Adipocyte (in vitro differentiated cells): ENCODE measurements at places on chromosomes 7 and 10.

DNA sequence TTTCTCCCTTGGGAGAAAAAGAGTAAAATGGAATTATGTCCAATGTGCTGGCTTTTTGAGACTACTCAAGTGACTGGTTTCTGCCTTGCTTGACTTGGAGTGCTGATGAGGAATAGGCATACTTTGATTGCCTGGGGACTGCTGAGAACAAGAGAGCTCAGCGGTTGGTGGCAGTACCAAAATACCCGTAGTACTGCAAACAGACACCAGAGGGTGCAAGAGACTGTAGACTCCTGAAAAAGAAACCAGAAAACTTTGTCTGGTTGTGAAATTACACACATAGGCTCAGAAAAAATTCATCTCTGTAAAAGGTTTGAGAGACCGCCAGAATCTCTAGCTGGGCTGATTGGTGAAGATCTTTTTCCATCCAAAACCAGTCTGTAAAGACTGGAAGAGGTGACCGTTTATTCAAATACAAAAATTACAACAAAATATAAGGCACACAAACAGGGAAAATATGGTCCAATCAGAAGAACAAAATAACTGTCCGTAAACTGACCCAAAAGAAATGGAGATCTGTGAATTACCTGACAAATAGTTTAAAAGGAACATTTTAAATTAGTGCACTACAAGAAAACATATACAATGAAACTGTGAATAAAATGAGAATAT is 18.5 kb downstream of the BICC1 start:
- DNase-seq, result peak; percentile 79

DNA sequence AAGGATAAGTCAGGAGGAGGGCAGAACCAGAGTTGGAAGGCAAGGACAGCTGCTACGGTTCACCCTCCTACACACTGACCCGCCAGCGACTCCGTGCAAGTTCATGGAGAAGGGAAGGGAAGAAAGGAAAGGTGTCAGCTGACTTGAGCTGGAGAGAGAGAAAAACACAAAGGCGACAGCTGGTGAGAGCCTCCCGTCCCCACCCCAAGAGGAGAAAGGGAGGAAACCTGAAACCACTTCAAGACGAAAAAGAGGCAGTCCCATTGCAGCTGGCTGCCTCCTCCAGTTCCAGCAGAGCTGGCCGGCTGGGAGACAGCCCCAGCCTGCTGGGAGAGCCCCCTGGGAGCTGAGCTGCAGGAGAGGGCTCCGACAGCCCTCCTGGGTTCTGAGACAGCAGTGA is 75.2 kb downstream of the PARD3 start:
- DNase-seq, result peak; percentile 87

- no peak for DNase-seq
Measured at GRCh38 chr7:36871355-36871738, 147.1 kb upstream of the AOAH start.

GRCh38 chr10:14407567-14407966 is 76.8 kb upstream of the FRMD4A start:
- no peak for DNase-seq

- peak; percentile 74 for DNase-seq
Measured at GRCh38 chr7:87218796-87219544, 562 bp downstream of the TMEM243 start.

DNA sequence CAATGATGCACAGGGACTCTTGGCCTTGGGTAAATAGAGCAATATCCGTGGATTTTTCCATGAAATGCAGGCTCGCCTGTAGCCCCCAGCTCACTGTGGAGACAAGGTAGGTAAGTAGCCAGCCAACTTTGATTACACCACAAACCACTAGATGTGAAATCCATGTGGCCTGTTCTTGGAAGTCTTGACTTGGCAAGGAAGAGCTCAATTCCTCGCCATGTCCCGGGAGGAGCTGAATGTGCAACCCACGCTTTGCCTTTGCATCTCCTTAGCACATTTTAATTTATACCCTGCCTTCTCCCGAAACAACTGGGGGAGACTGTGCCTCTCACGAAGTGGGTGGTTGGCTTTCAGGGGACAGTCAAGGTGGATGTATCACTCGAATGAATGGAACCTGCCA is 347.7 kb upstream of the MKI67 start:
- no peak for DNase-seq

DNA sequence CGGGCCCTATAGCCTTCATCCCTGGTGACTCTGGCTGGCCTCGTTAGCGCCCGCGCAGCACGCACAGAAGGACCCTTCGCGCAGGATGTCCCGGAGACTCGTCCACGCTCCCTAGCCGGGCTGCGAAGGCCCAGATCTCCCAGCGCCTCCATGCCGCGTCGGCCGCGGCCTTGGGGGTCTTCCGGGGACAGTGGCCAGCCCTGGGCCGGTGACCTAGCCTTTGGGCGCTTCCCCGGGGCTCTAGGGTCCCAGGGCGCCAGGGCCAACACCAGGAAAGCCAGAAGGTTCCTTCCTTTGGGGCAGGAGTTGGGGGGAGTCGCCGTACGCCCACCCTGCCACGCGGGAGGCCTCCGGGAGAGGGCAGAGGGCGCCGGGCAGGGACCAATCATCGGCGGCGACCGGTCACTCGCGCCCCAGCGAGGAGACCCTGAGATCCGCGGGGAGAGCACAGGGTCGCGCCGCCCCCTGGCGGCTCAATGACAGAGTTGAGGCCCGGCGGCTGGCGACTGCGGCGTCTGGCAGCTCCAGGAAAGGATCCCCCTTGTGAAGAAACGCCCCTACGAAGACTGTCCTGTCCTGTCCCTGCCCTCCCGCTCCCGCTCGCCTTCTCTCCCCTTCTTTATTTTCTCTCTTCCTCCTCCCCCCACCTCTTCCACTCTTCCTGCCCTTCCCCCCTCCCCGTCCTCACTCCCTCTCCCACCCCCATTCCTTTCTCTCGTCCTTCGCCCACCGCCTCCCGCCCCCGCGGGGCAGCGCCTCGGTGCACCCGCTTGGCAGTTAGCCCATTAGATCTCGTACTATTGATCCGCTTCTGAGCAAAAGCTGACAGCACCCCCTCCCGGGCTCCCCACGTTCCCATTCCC is 62.3 kb upstream of the LBX1 start:
- peak; percentile 52 for DNase-seq

GRCh38 chr10:117596706-117597105 is 54.2 kb downstream of the EMX2 start:
- no peak for DNase-seq

DNA sequence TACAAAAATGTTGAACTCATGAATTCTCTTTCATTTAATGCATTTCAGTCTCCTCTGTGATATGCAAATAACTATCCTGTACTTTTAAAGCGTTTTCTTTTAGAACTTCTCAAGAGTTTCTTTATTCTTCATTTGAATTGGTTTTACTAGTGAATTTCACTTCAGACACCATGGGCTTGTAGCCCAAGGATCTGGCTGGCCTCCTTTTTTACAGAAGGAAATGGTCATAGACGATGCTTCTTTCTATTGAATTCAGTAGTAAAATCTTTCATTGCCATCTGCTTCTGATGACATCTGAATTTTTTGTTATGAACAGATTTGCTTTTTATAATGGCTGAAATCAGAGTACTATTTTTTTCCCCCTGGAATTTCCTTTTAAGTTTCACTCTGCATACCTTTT is 135.2 kb upstream of the ETV1 start:
- no peak for DNase-seq

DNA sequence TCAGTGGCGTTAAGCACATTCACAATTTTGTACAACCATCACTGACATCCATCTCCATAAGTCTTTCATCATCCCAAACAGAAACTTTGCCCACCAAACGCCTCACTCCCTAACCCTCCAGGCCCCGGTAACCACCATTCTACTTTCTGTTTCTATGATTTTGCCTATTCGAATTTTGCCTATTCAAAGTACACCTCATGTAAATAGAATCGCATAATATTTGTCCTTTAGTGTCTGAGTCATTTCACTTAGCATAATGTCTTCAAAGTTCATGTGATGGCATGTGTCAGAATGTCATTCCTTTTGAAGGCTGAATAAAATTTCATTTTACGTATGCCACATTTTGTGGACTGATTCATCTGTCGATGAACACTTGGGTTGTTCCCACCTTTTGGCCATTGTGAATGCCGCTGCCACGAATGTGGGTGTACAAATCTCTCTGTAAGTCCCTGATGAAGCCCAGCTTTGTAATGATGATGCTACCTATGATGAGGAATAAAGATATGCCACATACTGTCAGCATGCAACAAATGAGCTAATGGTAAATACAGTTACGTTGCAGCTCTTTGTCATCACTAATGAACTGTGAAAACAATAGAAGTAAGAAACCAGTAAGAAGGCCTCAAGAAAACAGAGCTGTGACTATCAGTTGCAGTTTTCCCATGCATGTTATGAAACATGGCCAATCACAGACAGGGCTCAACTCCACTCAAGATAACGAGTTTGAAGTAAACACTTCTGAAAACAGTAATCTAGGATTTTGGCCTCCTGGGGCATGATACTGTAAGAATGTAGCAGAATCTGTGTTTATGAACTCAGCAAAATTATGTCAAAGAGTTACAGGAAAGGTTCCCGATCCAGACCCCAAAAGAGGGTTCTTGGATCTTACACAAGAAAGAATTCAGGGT is 120.0 kb downstream of the ADAM12 start:
- DNase-seq, result no peak

- no peak for DNase-seq
Measured at GRCh38 chr10:94308866-94309265, 53.9 kb downstream of the NOC3L start.

- no peak for DNase-seq
Measured at GRCh38 chr7:70554646-70555045, 577.3 kb upstream of the GALNT17 start.

- no peak for DNase-seq
Measured at GRCh38 chr7:126727930-126728391, 524.8 kb downstream of the GRM8 start.

GRCh38 chr10:63769367-63769766 is 248.2 kb downstream of the REEP3 start:
- DNase-seq, result no peak

DNA sequence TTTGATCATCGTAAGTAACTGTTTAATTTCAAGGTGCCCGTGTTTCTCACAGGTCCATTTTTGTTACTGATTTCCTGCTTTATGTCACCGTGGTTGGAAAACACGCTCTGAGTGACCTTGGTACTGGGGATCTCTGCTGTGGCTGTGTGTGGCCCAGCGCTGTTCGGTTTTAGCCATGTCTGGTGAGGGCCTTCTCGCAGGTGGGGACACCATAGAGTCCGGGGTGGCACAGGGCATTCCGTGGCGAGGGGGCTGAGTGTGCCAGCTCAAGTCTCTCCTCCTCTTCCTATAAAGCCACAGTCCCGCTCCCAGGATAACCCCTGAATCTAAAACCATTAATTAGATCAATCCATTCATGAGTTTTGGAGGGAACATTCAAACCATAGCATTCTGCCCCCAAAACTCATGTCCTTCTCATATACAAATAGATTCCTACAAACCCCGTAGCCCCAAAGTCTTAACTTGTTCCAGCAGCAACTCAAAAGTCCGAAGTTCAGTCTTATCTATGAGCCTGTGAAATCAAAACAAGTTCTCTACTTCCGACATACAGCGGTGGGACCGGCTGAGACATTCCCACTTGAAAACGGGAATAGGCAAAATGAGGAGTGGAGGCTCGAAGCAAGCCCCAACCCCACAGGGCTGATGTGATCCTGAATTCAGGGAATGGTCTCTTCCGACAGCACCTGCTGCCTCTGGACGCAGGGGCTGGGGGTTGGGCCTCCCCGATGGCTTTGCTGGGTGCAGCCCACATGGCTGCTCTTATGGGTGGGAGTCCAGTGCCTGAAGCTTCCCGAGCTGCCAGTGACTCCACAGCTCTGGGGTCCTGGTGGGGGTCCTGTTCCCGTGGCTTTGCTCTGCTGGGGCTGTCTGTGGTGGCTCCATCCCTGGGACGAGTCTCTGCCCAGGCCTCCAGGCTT is 55.0 kb upstream of the NKX6-2 start:
- DNase-seq, result no peak

- DNase-seq, result no peak
Measured at GRCh38 chr7:116075351-116076145, 45.0 kb upstream of the TFEC start.

DNA sequence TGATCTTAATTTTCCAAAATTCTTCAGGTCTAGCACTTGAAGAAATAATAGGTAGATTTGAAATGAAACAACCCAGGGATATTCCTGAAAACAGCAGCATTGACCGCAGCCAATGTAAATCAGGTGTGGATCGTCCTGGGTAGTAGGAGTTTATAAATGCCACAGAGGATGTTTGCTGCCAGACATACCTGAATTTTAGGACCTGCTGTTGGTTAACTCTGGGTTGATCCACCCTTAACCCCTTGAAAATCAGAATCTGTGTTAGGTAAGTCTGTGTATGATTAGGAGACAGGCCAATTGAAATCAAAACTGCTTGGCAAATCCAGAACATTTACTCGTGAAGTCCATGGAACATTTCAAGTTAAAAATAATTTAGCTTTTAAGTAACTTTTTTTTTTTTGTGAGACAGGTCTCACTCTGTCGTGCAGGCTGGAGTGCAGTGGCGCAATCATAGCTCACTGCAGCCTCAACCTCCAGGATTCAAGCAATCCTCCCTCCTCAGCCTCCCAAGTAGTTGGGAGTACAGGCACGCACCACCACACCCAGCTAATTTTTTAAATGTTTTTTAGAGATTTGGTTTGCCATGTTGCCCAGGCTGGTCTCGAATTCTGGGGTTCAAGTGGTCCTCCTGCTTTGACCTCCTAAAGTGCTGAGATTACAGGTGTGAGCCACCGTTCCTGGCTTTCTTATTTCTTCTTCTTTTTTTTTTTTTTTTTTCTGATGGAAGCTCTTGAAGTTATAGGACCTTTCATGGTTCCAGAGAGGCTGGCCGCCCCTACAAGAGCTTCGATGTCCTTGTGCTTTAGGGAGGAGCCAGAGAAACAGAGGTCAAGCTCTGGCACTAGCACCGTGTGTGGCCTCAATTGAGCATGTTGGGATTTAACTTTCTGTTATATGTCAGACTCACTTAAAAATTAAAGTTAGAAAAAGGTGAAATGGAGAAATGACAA is 2.0 kb downstream of the POR start:
- DNase-seq, result no peak

DNA sequence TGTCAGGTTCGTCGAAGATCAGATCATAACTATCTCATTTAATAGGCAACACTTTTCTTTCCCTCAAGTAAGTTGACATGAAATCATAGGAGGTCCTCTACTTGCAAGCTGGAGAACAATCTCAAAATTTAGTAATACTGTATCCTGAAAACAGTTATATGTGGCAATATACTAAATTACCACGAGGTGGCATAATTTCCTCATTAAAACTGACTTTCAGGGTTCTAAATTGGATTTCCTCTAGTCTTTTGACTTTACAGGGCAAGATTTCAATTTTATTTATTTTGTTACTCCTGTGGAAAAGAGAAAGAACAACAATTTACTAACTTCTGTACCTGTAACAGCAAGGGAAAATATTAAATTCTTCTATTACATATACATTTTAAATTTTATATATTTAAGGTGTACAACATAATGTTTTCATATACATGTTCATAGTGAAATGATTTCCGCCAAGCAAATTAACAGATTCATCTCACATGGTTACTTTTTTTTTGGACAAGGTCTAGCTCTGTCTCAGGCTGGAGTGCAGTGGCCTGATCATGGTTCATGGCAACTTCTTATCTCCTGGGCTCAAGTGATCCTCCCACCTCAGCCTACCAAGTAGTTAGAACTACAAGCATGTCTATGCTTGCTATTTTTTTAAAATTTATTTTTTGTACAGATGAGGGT is 53.4 kb upstream of the CYP2C18 start:
- peak; percentile 64 for DNase-seq

- DNase-seq, result no peak
Measured at GRCh38 chr7:101913851-101914250, 96.4 kb downstream of the CUX1 start.

- DNase-seq, result no peak
Measured at GRCh38 chr7:2470204-2471021, 5.8 kb downstream of the GRIFIN start.

- peak; percentile 87 for DNase-seq
Measured at GRCh38 chr10:4847561-4848355, 21.8 kb downstream of the AKR1E2 start.
